ENCODE measurements at places on chromosomes 2 and 18.
A peak's percentile ranks its signal among the peaks of the same experiment; 100 is the strongest.

DNA sequence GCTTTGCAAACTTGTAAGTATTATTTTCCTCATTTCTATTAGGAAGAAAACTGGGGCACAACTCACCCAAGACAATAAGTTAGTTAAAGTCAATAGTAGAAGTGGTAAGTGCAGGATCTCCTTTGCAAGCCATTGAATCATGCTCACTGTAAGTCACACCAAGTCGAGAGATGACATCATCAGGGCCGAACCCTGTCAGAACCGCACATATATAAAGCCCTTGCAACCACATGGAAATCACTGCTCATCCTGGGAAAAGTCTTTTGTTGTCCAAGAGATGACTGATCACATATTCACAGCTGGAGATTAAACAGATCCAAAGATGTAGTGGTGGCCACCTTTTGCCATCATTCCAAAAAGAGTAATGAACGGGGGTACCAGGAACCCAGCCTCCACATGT is 484.8 kb upstream of the ID2 start:
- no peaks in the 10 kb centered on the region for H3K27me3 ChIP-seq
- H3K36me3 ChIP-seq = peaks cover 3% of the 10 kb centered on the region
- H3K27ac ChIP-seq = no peak overlapping the region
- no peak for DNase-seq
- no peak overlapping the region for H3K4me3 ChIP-seq

DNA sequence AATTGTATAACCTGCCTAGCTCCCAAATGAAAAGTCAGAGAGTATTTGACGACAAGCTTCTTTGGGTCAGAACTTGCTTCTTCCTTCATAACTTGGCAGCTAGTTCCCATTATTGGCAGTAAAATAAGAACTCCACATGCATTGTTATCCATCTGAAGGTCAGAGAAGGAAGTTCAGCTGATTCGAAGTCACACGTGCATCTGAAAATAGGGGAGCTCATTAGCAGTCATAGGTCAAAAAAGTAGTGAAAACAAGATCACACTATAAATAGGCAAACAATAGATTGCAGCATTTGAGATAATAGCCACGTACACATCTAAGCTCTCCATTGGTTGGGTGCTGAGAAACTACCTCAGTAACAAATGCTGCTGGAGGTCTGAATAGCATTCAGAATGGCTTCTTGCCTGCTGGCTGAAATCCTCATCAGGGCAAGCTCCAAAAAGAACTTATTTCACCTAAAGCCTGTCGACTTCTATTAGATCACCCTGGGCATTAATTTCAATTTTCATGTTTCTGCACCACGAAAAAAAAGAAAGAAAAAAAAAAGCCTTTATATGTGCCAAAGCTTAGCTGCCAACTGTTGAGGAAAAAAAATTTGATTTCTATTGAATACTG is 1492.9 kb upstream of the CELF4 start:
- H3K27ac ChIP-seq = no peak overlapping the region
- H3K4me1 ChIP-seq = no peaks in the 10 kb centered on the region
- no peaks in the 10 kb centered on the region for H3K36me3 ChIP-seq
- H3K4me3 ChIP-seq = no peak overlapping the region
- H3K27me3 ChIP-seq = no peaks in the 10 kb centered on the region

DNA sequence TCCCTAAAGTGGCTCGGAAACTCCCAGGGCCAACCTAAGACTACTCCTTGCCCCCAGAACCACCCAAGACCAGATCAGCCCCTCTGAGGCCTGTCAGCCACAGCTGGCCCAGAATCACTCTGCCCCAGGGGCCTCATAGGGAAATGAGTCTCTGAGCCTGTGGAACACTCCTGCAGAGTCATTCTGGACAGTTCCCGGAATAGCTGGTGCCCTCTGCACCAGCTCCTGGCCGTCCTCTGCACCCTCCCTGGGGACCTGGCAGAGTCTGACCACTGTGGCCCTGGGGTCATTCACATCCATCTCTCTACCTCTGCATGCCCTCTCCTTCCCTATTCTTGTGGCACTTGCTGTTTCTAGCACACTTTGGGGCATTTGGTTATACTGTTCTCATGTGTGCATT is 14.6 kb upstream of the TMEM214 start:
- no peaks in the 10 kb centered on the region for H3K36me3 ChIP-seq
- H3K27me3 ChIP-seq = no peaks in the 10 kb centered on the region
- no peak for DNase-seq

GRCh38 chr2:29196792-29197788 is 81.9 kb downstream of the CLIP4 start:
- H3K36me3 ChIP-seq = peaks cover 8% of the 10 kb centered on the region
- H3K4me3 ChIP-seq = no peak overlapping the region
- H3K27me3 ChIP-seq = no peaks in the 10 kb centered on the region
- DNase-seq = peak; percentile 57

DNA sequence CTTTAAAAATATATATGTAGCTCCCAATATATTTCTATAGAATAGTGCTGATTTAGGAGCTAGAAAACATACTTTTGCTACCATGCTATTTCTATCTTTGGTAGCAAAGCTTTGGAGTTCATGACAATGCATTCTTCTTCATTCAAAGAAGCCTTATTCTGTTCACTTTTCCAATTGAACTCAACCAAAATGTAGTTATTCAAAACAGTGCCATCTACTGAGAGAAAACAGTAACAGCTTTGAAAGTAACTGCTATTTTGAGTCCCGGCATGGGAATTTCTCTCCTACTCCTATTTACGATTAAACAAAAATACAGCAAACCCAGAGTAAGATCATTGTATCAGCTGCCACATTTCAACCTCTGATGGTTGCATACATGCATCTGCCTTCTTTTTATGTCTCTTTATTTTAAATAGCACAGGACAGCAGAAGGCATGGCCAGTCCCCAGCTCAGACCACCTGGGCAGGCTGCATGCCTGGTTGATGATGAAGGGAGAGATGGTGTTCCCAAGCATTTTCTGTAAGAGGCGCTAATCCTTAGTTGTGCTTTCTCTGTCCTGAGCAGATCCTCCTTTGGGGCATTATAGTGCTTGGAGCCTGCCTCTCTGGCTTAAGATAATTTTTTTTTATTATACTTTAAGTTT is 69.7 kb upstream of the SULT1C3 start:
- DNase-seq = no peak
- H3K27me3 ChIP-seq = peaks cover 21% of the 10 kb centered on the region
- H3K4me3 ChIP-seq = no peak overlapping the region
- H3K27ac ChIP-seq = no peak overlapping the region
- peaks cover 3% of the 10 kb centered on the region for H3K36me3 ChIP-seq
- H3K4me1 ChIP-seq = no peaks in the 10 kb centered on the region

DNA sequence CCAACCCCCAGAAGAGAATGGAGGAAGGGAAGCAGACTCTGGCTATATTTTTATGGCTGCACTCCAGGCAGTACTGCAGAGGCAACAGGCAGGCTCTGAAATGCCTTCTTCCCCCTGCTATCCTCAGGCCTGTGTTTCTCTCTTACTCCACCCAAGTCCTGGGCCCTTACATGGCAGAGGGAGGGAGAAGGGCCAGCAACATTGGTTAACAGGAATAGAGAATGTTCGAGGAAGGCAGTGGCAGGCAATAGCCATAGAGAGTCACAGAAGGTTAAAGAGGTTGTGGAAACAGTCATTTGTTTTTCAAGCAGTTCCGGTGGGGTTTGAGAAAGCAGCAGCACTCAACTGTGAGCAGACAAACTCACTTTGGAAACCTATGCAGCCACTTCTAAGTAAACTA is 15.1 kb upstream of the DARS1 start:
- no peak overlapping the region for H3K4me3 ChIP-seq
- peaks cover 16% of the 10 kb centered on the region for H3K4me1 ChIP-seq
- no peaks in the 10 kb centered on the region for H3K27me3 ChIP-seq
- peak overlapping the region; percentile 27 for H3K27ac ChIP-seq
- no peak for DNase-seq

DNA sequence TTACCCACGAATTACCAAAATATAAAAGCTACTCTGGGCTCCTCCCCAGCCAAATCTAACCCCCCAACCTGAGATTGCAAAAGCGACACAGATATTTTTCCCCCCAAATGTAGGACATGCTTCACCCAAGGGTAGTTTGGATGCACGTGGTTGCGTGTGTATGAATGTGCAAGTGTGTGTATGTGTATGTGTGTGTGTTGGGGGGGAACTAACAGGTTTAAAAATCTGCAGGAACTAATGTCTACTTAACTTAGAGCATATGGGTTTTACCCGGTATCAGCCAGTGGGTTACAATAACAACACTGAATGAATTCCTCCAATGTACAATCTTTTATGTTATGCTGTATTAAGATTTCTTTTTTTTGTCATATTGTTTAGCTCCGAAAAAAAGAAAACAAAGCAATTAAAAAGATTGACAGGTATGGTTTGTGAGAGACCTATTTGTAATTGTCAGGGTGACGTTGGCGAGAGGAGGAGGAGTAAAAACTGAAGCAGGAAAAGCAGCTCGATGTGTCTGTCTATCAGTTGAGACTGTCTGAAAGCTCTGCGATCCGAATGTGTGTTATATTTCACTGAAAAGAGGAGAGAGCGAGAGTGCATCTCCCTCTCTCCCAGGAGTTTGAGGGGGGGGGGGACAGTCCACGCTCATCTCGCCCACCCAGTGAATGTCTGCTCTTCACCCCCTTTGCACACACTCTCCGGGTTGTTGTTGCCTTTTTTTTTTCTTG is at the start of gene TSHZ1:
TSHZ1 (plus strand) TSS at position 524 of the 728 bp plus-strand sequence. CDS start 1,080 bp downstream, outside the sequence.
- peaks cover 53% of the 10 kb centered on the region for H3K4me1 ChIP-seq
- no peak for DNase-seq
- H3K27me3 ChIP-seq = no peaks in the 10 kb centered on the region
- H3K27ac ChIP-seq = peak within 1 kb of the TSS; percentile 99

- H3K36me3 ChIP-seq = peaks cover 7% of the 10 kb centered on the region
- DNase-seq = no peak
- H3K4me3 ChIP-seq = no peak overlapping the region
- no peak overlapping the region for H3K27ac ChIP-seq
Observed at GRCh38 chr18:47978603-47979002, 48.1 kb upstream of the SMAD2 start.

GRCh38 chr18:12391487-12392165 is 14.6 kb upstream of the AFG3L2 start:
- H3K36me3 ChIP-seq = no peaks in the 10 kb centered on the region
- DNase-seq = no peak
- no peak overlapping the region for H3K4me3 ChIP-seq
- peaks cover 18% of the 10 kb centered on the region for H3K27me3 ChIP-seq
- peaks cover 3% of the 10 kb centered on the region for H3K4me1 ChIP-seq

DNA sequence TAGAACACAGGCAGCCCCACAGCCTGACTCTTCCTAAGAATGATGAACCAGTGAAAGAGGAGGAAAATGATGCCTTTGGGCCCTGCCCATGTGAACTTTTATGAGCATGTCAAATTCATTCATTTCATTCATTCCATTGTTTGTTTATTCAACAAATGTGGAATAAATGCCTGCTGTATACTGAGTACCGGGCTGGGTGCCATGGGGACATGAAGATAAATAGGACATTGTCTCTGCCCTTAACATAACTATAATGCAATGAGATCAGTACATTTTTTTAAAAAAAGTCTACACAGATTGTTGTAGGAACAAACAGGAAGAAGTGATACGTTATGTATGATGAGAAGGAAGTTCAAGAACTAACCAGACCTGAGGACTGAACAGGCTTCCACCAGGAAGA is 14.7 kb downstream of the MREG start:
- no peak overlapping the region for H3K27ac ChIP-seq
- no peaks in the 10 kb centered on the region for H3K27me3 ChIP-seq
- DNase-seq = no peak

- DNase-seq = peak; percentile 44
- peak overlapping the region; percentile 96 for H3K4me3 ChIP-seq
- peaks cover 66% of the 10 kb centered on the region for H3K4me1 ChIP-seq
- no peaks in the 10 kb centered on the region for H3K27me3 ChIP-seq
Observed at GRCh38 chr18:13382366-13382953, 163.9 kb downstream of the LDLRAD4 start.

GRCh38 chr2:163198007-163198406 is 359.4 kb upstream of the KCNH7 start:
- H3K4me3 ChIP-seq = no peak overlapping the region
- H3K36me3 ChIP-seq = no peaks in the 10 kb centered on the region
- no peak for DNase-seq
- no peak overlapping the region for H3K27ac ChIP-seq
- no peaks in the 10 kb centered on the region for H3K27me3 ChIP-seq

DNA sequence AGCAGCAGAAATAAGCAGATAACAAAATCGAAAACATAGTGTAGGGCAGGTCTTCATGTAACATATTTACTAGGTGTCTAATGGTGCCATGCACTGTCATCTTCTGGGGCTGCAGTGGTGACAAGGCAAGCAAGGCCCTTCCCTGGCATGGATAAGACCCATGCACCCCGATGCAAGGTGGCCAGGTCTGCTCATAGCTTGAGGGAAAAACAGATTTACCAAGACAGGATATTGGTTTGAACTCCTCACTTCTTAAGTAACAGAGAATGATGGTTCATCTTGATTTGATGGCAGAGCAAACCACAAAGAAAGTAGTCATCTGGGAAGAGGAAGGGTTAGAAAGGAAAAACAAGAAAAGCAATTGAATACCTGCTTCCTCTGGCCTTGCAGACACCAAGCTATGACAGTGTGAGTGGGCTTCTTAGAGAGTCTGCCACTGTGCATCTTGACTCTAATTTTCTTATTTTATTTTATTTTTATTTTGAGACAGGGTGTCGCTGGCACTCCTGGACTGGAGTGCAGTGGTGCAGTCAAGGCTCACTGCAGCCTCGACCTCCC is 35.8 kb upstream of the EML6 start:
- H3K36me3 ChIP-seq = peaks cover 2% of the 10 kb centered on the region
- peaks cover 4% of the 10 kb centered on the region for H3K4me1 ChIP-seq
- H3K27me3 ChIP-seq = peaks cover 30% of the 10 kb centered on the region

DNA sequence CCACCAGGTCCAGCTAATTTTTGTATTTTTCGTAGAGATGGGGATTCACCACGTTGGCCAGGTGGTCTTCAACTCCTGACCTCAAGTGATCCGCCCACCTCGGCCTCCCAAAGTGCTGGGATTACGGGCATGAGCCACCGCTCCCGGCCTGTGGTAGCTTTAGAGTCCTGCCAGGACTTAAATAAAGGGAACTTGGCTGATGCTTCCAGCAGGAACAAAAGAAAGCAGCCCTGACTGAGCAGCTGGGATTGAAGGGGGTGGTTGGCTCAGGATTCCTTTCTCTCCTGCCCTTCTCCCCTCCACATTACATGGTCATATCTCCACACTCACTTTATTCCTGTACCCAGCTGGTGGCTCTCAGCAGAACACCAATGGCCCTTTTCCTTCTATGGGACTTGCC is 20.0 kb downstream of the EFHD1 start:
- H3K4me3 ChIP-seq = no peak overlapping the region
- no peak overlapping the region for H3K27ac ChIP-seq
- DNase-seq = no peak
- no peaks in the 10 kb centered on the region for H3K36me3 ChIP-seq
